ENCODE measurements at places on chromosomes 12 and 14.

GRCh38 chr12:109678719-109679118 lies 34.9 kb upstream of the FAM222A start:
- no peak for DNase-seq

DNA sequence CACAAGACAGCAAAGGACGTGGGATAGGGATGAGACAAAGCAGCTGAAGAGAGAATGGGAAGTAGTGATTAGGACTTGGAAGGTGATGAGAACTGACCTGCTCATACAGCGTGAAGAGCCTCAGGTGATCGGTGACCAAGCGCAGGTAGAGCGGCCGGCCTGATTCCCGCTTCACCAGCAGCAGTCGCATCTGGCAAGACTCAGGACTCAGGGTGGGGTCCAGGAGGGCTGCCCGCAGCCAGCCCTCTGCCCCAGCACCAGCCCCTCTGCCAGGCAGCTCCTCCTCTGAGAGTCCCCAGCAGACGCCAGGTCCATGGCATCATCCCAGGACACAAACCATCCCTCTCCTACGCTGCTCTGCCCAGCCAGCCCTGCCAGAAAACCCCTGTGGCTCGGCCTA lies 30.8 kb downstream of the TEP1 start:
- no peak for DNase-seq

GRCh38 chr14:24789378-24789884 lies 155.4 kb upstream of the GZMB start:
- DNase-seq: peak; percentile 92

DNA sequence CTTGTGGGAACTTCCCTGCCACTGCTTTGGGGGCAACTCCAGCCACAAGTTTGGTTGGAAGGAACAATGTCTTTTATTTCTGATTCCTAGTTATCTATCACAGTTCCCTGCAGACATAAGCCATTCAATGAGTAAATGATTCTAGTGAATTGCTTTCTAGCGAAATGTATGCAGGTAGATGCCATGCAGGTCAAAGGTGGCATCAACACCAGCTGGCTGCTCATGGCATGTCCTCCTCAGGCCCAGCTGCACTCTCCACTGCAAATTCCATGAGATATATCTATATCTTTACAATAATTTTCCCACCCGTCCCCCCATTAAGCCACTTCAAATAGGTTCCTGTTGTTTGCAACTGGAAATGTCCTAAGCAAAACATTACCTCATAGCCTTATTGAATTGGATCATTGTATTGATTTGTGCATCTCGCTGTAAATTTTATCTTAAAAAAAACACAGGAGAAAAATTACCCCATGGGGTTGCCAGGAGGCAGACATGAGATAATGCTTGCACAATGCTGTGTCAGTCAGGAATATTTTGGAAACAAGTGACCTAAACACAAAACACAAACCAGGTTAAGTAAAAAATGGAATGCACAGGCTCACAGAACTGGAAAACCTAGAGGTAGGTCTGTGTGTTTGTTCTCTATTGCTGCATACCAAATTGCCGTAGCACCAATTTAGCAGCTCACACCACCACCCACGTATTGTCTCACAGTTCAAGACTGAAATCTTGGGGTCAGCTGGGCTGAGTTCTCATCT lies 32.8 kb upstream of the TXNRD1 start:
- no peak for DNase-seq

DNA sequence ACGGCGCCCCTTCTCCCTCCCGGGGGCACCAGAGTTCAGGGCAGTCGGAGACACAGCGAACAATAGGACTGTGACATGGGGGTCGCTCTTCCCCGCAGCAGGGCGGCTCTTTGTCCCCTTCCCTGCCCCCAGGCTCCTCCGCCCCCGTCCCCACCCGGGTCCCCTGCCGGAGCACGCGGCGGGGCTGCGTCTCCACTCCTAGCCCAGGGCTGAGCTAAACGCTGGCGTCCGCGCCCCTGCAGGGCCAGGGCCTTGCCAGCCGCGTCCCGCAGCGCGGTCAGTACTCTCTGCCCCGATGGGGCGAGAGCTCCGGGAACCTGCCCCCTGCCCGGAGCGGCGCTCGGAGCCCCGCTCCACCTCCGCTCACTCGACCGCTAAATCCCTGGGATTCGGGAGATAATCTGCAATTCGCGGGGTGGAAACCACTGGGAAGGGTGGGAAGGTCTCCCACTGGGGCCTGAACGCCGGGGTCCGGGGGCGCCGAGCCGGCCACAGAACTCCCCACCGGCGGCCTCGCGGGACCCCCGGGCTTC lies 825 bp upstream of the CCDC85C start:
- DNase-seq: peak; percentile 70

GRCh38 chr14:64817631-64818030 lies 62.1 kb downstream of the SPTB start:
- DNase-seq: no peak

- peak; percentile 26 for DNase-seq
Observed at GRCh38 chr12:98154850-98155249, 360.5 kb upstream of the TMPO start.

GRCh38 chr14:29085546-29085945 lies 319.0 kb downstream of the FOXG1 start:
- DNase-seq: no peak

DNA sequence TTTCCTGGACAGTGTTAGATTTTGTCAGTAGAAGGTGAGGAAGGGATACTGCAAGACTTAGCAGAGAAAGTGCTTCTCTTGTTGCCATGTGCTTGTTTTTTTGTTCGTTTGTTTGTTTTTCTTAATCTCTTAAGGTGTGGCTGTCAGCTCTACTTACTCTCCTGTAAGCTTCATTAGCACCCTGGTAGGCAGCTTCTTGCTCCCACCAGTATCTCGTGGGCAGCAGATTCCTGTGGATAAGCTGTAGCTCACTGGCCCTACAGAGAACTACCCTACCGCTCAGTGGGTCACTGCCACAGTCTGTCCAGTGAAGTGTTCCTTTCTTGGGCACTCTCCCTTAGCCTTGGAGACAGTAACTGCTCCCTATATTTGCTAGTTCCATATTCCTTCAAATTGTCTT lies 30.1 kb downstream of the VRK1 start:
- no peak for DNase-seq

DNA sequence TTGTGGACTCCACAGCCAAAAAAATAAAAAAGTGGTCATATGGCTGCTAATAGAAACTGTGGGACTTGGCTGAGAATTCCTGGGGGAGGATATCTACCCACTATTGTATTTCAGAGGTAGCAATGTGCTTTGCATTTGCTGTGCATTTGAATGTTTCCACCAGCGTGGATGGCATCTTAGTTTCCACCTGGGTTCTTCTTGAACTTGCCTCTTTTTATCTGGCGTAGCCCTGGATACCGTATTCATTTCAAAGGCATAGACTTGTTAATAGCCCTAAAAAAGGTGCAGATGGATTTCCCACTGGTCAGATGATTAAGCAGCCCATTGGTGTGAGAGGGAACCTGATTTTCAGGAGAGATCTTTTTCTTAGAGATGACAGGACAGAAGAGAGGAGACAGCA lies 1.9 kb upstream of the MYF5 start:
- no peak for DNase-seq

GRCh38 chr14:99951085-99951484 lies 114.1 kb upstream of the EVL start:
- DNase-seq: peak; percentile 20

DNA sequence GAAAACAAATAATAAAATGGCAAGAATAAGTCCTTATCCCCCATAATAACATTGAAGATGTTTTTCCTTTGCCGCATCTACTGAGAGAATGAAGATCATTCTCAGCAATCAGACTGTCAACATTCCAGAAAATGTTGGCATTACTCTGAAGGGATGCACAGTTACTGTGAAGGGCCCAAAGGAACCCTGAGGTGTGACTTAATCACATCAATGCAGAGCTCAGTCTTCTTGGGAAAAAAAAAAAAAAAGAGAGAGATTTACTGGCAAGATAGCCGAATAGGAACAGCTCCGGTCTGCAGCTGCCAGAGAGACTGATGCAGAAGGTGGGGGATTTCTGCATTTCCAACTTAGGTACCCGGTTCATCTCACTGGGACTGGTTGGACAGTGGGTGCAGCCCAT lies 41.3 kb upstream of the OR6J1 start:
- DNase-seq: no peak

- DNase-seq: no peak
Observed at GRCh38 chr12:16271062-16271461, 6.4 kb downstream of the SLC15A5 start.

DNA sequence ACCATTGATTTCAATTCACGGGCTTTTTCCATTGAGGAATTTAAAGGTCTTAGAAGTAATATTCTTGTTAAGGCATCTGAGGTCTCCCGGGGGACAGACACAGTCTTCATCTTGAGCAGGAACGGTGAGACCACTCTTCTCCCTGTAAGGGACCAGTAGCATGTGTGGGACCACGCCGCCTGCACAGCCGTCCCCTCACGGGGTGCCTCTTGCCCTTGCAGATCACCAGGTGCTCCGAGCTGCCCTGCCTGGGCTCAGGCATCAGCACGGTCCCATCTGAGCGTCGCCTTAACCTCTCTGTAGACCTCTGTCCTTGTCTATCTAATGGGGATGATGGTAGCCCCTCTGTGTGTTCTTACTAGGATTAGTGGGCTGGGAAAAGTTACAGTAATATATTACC lies 74.1 kb downstream of the PPP2R5C start:
- no peak for DNase-seq

DNA sequence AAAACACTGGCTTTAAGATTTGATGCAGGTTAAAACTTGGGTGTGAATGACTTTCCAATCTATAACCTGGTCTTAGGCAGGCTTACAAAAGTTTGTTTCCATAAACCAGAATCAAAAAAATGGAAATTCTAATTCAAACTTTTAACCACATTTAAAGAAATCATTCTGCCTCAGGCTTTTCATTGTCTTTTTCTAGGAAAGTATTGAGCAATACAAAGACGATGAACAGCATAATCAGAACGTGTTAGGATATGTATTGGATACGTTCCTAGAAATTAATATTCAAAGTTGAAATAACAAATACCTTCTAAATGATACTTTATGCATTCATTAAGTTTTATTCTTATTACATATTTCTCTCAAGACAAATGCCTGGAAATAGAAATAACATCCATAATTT lies 172.9 kb downstream of the CEP128 start:
- DNase-seq: no peak

GRCh38 chr12:108965886-108966285 lies 55.0 kb downstream of the SVOP start:
- no peak for DNase-seq

Data from DMS79 (cell line).